ENCODE measurements at places on chromosomes 3 and 15.

DNA sequence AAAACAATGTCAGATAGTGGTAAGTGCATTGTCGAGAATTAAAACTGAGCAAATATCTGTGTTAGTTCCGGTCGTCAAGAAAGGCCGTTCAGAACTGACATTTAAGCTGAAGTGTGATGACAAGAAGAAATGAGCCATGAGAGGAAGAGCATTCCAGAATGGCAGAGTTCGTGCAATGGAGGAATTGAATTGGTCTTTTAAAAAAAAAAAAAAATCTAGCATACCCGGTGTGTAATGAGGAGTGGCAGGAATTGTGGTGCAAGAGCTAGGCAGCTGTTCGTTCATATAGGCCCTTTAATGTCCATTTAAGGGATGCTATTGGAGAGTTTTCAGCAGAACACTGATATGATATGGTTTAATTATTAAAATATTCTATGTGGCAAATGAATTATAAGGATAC is 2.6 kb upstream of the GBE1 start:
- DNase-seq: no peak

DNA sequence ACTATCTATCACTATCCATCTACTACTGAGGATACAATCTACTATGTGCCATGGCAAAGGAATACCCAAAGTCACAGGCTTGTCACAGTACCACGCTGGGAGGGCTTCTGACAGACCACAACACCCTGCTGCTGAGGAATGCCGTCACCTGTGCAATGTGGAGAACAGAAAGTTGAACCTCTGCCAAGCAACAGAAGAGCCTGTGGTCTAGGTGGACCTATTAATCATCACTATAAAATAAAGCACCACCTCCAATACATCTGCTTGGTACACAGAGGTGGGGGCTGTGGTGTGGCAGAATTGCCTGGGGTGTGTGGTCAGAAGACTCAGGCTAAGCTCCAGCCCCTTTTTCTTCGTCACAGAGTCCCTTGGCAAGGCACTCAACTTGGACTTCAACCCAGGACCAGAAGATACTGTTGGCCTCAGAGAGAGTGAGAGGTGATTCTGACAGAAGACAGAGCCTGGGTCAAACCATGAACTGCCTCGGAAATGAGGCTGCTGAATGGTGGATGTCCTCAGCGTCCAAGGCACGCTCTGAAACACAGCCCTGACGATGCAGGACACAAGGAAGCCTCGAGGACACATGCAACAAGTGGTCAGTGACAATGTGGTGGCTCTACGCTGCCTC is 189.4 kb upstream of the CHRNA7 start:
- no peak for DNase-seq

DNA sequence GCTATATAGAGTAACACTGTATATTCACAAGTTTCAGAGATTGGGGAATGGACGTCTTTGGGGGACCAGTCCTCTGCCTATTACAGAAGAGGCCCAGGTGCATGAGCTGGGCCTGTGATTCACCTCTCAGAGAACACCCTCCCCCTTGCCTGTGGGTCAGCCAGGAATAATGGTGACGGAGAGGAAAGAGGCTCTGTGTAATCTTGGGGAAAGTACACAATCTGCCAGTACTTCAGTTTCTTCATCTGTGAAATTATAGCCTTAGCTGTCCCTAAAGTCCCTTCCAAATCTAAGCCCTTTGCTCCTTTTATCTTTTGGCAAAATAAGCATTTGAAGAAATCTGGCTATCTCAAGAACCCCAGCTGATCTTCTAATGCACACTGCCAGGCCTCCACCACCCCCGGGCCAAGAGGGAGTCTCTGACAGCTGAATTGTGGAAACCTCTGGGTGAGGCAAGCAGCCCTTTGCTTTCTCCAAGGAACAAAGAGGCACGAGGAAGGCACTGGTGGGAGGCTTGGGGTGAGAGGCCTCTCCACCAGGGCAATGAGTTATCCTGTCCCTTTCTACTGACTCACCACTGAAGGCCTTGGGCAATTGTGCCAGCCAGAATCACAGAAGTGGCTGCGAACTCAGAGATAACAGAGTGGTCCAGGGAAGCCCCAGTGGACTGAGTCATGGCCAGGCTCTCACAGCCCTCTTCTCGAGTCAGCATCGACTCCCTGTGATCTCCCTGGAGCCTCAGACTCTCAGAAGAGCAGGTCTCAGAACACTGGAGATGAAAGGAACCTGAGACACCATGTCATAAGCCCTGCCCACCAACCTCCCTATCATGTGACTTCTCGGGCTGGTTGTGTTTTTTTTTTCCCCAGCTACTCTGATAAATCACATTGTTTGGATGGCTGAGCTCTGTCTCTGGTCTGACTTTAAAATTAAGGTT is 31.8 kb downstream of the CCNL1 start:
- peak; percentile 66 for DNase-seq

DNA sequence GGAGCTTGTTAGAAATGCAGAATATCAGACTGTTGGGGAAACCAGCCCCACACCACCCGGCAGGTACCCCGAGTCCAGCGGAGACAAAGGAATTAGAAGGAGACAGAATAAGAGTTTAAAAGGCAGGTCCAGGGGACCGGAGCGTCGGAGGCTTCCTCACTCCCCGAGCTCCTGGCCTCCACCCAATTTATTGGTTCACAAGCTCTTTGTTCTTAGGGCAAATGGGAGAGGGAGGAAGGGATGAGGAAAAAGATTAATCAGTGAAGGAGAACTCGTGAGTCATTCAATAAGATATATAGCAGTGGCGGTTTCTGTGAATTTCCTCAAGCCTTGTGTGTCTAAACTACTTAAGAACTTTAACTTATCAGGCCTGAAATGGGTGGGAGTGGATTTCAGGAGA is 32.1 kb upstream of the WDR72 start:
- no peak for DNase-seq

DNA sequence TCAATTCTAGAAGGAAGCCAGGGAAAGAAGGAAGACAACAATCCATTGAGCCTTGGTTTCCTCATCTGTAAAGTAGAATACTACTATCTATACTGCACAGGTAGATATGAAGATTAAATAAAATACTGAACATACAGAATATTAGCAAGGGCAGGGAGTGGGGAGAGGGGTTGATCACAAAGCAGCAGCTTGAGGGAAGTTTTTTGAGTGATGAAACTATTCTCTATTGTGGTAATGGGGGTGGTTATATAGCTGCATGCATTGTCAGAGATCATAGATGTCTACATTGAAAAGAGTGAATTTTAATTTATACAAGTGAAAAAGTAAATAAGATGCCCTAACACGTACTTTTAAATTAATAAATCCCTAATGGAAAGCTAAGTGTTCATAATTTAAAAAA is 242.6 kb upstream of the LRTM1 start:
- no peak for DNase-seq

- DNase-seq: peak; percentile 53
Observed at GRCh38 chr15:50183112-50183794, 1.3 kb downstream of the SLC27A2 start.

GRCh38 chr15:35019404-35020327 is 31.6 kb upstream of the ZNF770 start:
- DNase-seq: no peak

DNA sequence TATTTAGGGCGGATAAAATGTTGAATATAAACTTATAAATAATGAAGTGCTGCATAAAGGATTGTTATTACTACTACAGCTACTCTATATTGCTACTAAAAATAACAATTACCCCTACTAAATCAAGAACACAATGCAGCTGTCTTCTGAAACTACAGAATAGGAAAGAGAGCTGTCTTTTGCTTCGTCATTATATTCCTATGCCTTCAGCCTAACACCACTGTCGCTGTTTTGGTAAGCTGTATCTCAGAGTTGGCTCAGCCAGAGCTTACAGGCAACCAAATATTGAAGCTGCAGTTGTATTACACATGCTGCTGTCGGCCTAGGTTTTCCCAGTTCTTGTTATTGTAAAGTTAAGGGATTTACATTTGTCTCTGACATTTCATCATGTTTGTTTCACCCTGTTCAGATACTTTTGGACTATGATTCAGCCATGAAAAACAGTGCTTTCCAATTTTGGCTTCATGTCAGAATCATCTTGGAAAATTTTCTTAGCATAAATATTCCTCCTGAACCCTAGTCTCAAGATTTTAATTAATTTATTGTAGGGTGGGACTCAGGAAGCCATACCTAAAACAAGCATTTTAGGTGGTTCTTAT is 31.3 kb upstream of the LPP start:
- no peak for DNase-seq

DNA sequence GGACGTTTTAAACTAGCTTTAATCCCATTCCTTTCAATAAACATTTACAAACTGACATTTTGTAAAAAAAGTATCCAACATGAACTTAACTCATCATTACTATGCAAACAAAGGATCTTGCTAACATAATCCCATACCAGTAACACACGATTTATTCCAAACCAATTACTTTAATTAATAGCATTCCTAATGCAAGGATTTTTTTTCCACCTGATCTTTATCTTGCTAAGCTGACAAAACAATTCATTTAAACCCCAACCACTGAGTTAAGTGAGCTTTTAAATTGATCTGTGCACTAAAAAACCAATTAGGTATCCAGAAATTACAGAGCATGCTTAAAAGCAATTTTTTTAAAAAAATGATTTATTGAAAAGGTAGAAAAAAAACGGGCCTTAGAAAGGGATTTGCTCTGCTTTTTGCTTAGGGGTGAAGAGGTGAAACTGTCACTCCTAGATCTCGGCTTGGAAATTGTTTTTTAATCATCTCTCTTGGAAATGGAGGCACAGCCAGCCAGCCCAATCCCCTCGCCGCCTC is 1.2 kb downstream of the SH3BP5 start:
- DNase-seq: no peak

DNA sequence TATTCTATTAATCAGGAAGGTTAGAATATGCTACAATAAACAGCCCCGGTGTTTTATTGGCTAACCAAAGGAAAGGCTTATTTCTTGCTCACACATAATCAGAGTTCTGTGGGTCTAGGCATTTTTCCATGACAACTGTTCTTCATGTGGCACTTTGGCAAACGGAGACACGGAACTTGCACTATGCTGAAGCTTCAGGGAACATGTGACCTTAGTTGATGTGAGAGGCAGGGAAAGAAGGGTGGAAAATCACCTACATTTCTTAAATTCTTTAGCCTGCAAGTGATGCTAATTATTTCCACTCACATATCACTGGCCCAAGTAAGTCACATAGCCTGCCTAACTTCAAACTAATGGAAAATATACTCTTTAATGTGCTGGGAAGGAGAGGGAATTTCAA is 344.6 kb downstream of the SV2B start:
- no peak for DNase-seq

DNA sequence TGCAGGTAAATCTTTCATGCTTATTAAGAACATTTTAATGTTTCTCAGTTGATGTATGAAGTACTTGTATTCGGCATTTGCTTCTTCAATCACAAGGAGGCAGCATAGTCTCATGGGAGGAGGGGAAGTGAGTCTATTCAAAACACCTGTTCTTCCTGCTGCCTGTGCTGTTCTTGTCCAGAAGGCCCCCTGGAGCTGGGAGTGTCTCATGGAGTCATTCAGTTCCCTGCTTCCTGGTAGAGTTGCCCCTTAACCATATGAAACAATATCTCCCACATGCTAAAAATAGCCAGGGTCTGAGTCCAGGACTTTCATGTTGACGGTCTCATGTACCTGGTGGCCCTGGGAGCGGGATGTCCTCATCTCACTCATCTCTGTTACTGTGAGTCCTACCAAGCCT is 15.5 kb upstream of the PPP1R2 start:
- peak; percentile 67 for DNase-seq

- DNase-seq: no peak
Observed at GRCh38 chr3:41024031-41024836, 175.1 kb upstream of the CTNNB1 start.

- DNase-seq: no peak
Observed at GRCh38 chr3:168495270-168495669, 399.5 kb upstream of the GOLIM4 start.

GRCh38 chr15:60994963-60995475 is 234.1 kb downstream of the RORA start:
- no peak for DNase-seq

- DNase-seq: no peak
Observed at GRCh38 chr15:31125061-31125460, 23.5 kb upstream of the TRPM1 start.

- no peak for DNase-seq
Observed at GRCh38 chr3:14631687-14632441, 19.7 kb upstream of the CCDC174 start.

DNA sequence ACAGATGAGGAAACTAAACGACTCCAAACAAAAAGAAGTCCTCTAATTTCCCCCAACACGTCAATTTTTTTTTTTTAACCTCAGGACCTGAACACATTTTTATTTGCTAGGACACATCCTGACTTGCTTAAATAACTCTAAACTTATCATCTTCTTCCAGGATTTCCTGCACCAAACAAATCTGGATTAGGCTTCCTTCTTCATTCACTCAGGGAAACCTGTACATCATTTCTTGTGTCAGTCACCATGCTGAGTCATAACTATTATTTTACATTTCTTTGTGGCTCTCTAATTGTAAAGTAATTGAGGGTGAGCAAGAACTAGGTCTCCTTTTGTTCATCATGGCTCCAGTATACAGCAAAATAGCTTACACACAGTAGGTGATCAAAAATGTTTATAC is 433.4 kb upstream of the GBE1 start:
- DNase-seq: no peak

- no peak for DNase-seq
Observed at GRCh38 chr3:72748659-72749058, 99.6 kb downstream of the SHQ1 start.

DNA sequence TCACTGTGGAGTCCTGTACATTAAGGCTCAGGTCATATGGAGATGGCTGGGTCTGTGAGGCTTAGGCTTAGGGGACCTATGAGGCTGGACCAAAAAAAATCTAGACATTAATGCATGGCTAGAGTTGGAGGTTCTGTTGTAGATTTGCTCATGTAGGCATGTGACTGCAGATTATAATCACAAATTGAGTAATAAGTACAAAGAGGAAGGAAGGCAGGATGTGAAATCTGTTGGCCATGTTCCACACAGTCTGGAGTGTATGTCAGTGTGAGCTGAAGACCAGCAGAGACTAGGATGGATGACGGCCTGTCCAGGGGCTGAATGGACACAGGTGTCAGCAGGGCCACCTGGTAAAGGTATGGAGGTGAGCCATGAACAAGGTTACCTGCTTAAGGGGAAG is at the start of gene ST3GAL6:
TSS of gene ST3GAL6 (plus strand) at position 265 of the 400 bp plus-strand sequence. CDS start 5,101 bp downstream, outside the sequence.
- no peak for DNase-seq

DNA sequence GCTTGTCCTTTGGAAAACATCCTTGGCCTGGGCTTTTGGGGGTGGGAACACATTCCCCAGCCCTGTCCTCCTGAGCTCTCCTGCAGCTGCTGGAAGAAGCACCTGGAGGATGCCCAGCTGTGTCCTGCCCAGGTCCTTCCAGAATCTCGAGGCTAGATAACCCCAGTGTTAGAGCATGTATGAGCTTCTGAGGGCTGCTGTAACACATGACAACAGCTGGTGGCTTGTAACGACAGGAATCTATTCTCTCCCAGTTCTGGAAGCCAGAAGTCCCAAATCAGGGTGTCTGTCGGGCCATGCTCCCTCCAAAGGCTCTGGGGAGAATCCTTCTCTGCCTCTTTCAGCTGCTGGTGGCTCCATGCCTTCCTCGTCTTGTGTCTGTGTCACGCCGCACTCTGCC is 403.6 kb upstream of the C2CD4B start:
- DNase-seq: no peak

DNA sequence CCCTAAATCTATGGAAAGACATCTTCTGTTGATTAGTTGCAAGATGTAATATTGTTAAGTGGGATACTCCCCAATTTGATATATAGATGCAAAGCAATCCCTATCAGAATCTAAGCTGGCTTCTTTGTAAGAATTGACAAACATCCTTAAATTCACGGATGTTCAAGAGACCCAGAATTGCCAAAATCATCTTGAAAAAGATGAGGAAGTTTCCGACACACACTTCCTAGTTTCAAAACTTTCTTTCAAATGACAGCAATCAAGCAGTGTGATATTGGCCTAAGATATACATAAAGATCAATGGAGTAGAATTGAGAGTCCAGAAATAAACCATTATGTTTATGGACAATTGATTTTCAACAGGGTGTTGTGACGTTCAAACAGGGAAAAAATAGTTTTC is 383.6 kb downstream of the LPP start:
- no peak for DNase-seq
